ENCODE measurements at places on chromosomes 1 and 21. TPM values are rescaled to one million over a fixed set of nuclear protein-coding genes. Genes with fewer than 3 reads are reported as not detected.
A peak's percentile ranks its signal among the peaks of the same experiment; 100 is the strongest.

DNA sequence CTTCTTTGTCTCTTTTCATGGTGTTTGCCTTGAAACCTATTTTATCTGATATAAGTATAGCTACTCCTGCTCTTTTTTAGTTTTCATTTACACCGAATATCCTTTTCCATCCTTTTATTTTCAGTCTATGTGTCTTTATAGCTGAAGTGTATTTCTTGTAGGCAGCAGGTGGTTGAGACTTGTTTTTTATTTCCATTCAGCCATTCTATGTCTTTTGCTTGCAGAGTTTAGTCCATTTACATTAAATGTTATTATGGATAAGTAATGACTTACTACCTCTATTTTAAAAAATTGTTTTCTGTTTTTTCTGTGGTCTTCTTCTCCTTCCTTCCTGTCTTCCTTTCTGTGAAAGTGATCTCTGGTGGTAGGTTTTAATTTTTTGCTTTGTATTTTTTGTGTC lies 45.0 kb upstream of the CD55 start:
- no peak for DNase-seq

DNA sequence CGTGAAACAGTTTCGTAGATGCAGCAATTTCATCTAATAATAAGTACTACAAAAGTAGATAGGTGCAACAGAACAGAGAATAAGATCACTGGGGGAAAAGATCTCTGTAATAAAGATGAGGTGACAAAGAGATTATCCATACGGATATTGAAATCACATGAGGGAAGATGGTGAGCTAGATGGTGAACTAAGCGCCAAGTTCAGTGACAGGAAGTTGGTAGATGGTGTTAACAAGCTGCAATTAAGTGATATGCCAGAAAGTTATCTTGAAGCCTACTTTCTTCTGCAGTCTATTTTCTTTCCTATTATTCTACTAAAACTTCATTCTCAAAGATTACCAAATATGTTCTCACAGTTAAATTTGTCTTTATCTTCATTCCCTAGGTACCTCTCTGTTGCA lies 7.1 kb downstream of the LRIF1 start:
- DNase-seq, result no peak

- no peak for DNase-seq
Measured at GRCh38 chr1:157115851-157116736, 16.5 kb upstream of the ETV3L start.

DNA sequence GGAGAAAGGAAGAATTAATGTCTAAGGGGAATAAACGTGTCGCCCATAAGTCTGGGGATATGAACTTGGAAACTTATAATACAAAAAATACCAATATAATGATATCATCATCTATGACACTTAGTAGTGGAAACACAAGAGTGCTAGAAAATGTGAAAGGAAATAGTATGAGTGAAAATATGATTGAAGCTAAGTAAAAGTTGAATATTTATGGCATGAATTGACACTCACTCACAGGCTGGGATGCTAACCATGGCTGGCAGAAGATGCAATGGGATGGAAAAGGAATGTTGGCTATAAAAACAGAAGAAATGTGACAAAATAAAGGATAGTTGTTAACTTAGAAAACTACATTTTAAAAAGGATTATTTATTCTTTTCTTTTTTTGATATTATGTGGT lies 120.1 kb downstream of the XPR1 start:
- DNase-seq, result no peak

DNA sequence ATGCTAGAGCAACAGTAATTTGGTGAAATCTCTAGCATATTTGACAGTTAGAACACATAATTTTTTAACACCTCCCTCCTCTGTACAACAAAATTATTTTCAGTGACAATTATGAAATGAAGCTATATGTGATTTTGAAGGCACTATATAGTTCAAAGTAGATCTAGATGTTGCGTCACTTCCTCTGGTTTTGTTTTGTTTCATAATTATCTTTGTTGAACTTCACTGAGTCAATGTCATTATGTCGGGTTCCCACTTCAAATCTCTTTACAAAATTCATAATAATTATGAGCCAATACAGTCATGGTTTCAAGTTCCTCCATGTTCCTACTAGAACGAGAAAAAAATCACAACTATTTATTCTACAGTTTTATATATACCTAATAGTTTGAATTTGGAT lies 254.8 kb upstream of the PLXNA2 start:
- DNase-seq, result no peak

- peak; percentile 28 for DNase-seq
Measured at GRCh38 chr1:17826165-17826488, 71.0 kb downstream of the ACTL8 start.

DNA sequence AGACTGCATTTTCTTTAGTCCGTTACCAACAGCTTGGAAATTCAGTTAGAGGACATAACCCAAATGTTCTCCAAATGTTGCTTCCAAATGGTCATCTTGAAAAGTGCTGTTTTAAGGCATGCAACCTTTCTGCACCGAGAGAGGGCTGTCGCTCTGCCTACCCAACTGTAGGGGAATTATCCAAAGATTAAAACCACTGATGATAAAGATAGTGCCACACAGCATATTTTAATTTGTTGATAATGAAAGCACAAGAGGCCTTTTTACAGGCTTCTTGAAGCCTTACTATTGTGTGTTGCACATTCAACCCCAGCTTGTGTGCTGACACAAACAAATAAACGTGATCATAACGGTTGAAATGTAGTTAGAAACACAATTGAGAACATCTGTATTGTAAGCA lies 121.5 kb downstream of the LMO4 start:
- DNase-seq, result no peak

The ITLN2 gene
- polyA plus RNA-seq, result not detected

DNA sequence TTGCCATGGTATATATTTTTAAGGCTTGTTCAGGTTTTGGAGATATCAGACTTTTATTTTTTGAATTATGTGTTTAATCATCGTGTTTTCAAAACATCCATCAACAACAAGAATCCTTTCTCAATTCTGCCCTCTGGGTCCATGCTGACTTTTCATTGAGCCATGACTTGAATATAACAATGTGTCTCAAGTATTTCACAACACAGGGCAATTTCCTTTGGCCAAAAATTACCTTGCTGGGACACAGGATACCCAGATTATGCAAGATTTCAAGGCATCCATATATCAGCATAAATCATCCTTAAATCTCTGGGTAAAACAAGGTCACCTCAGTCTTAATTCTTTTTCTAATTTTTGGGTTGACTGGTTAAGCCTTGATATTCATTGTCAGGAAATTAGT lies 411.2 kb upstream of the USP24 start:
- DNase-seq, result no peak

GRCh38 chr21:27058673-27059605 lies 92.1 kb upstream of the ADAMTS5 start:
- peak; percentile 50 for DNase-seq

The WNT9A gene
- polyA plus RNA-seq, result 9.0 TPM

DNA sequence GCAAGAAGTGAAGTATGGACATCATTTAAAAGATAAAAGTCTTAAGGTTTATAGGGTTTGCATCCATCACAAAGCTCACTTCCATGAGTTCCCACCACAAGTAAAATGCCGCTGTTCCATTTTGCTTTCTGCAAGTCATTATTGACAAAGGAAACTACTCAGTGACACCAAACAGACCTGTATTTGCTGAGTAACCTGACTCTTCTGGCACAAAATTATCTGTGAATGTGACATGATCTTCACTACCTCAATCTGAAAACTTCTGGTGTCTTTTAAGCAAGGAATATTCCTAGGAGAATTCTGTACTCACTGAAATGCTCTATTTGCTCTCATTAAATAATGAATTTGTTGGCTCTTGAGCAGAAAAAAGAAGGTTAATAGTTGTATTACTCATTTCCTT lies 1077.4 kb upstream of the ADGRL4 start:
- DNase-seq, result no peak

Data from muscle of leg (tissue), 16 donors.